ENCODE measurements at places on chromosomes 6 and 20. TPM values are rescaled to one million over a fixed set of nuclear protein-coding genes. Genes with fewer than 3 reads are reported as not detected.

DNA sequence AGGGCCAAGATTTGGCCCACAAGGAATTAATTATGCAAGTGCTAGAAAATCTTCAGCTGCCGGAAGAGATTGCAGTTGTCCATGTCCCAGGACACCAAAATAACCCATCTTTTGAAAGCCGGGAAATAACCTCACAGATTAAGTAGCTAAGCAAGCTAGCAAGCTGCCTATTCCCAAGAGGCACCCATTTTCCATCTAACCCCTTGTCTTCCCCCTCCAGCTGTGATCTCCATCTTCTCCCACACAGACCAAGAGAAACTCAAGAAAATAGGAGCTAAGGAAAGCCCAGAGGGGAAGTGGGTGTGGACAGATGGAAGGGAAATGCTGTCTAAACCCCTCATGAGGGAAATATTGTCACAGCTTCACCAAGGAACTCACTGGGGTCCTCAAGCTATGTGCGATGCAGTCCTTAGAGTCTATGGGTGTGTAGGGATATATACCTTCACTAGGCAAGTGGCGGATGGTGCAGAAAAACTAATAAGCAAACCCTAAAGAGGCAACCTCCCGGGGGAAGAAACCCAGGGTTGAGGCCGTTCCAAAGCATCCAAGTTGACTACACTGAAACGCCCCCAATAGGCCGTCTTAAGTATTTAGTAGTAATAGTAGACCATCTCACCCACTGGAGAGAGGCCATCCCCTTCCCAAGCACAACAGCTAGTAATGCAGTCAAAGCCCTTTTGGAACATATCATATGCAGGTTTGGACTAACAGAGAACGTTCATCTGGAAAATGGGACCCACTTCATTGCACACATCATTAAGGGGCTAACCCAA is 64.3 kb upstream of the PRSS16 start:
- DNase-seq: no peak
- no peaks in the 10 kb centered on the region for H3K27me3 ChIP-seq
- no peaks in the 10 kb centered on the region for H3K36me3 ChIP-seq
- no peak overlapping the region for H3K4me3 ChIP-seq
- H3K4me1 ChIP-seq: no peaks in the 10 kb centered on the region
- H3K27ac ChIP-seq: no peak overlapping the region

DNA sequence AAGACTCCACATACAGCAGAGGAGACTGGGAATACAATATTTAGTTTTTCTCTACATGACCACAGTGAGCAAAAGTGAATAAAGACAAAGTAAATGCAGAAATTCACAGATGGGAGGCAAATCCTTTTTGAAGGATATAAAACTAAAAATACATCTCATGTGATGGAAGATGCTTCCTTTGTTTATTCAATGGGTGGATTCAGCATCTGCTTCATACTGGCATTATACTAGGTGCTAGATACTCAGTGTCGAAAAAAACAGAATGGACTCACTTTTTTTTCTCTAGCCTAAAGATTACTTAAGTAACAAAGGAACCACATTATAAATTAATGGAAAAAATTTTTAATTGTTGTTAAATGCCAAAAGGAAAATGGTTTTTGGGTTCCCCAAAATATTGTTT is 216.2 kb downstream of the TRDN start:
- H3K27ac ChIP-seq: no peak overlapping the region
- H3K27me3 ChIP-seq: no peaks in the 10 kb centered on the region
- peaks cover 8% of the 10 kb centered on the region for H3K4me1 ChIP-seq

XKR7 gene
- 1.5 TPM for total RNA-seq

ECT2L gene
- total RNA-seq: not detected

CGA gene
- total RNA-seq: not detected

Measured in H9 (cell line).